ENCODE measurements at places on chromosomes 11 and 22. TPM values are rescaled to one million over a fixed set of nuclear protein-coding genes. Genes with fewer than 3 reads are reported as not detected.

DNA sequence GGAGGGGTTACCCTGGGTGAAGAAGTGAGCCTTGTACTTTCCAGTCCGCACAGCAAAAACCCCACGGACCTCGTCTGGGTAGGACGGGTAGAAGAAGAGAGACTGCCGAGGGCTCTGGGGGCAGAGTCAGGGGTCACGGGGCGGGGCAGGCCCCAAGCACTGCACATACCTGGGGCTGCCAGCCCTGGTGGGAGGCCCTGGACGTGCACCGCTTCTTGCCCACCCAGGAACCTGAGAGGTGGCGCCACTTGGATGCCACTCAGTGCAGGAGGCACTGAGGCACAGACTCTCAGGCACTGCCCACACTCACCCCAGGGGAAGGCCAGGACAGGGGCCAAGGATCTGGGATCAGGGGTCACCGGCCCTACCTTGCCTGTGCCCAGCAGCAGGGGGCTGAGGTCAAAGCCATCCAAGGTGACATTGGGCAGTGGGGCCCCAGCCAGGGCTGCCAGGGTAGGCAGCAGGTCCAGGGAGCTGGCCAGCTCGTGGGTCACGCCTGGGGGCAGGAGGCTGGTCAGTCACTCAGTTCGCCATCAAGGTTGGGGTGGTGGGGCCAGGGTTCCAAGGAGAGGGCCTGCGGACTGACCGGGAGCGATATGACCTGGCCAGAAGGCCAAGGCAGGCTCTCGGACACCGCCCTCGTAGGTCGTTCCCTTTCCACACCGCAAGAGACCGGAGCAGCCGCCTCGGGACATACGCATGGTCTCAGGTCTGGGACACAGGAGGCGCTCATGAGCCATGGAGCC lies 2.2 kb downstream of the ARSA start:
- H3K4me1 ChIP-seq: peaks cover 7% of the 10 kb centered on the region
- DNase-seq: no peak
- H3K27ac ChIP-seq: no peak overlapping the region
- H3K36me3 ChIP-seq: no peaks in the 10 kb centered on the region
- H3K4me3 ChIP-seq: no peak overlapping the region

Gene SLC22A6
- polyA plus RNA-seq: not detected

- H3K4me1 ChIP-seq: no peaks in the 10 kb centered on the region
- peak; percentile 55 for DNase-seq
- no peak overlapping the region for H3K27ac ChIP-seq
- H3K27me3 ChIP-seq: no peaks in the 10 kb centered on the region
Observed at GRCh38 chr11:59158206-59159068, 13.5 kb upstream of the DTX4 start.

DNA sequence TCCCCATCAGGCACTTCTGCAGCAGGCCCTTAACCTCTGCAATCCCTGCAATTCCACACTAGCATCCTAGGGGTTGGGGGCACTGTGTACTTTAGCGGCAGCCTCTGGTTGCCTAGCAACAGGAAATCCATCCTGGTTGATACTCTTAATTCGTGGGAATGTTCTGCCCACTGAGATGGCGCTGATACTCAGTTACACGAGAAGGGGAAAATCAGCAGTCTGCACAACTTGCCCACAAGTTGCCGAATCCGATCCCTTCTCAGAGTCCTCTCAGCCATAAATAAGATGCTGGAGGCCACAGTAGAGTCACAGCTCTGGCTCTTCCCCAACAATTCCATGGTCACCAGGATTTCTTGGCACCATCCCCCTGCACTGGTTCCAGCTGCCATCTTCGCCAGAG lies 57.6 kb upstream of the CRYBB3 start:
- DNase-seq: no peak
- no peak overlapping the region for H3K4me3 ChIP-seq
- no peaks in the 10 kb centered on the region for H3K27me3 ChIP-seq
- H3K27ac ChIP-seq: no peak overlapping the region
